ENCODE measurements at places on chromosomes 1 and 21. TPM values are rescaled to one million over a fixed set of nuclear protein-coding genes. Genes with fewer than 3 reads are reported as not detected.

GRCh38 chr1:64031236-64031635, 172.2 kb upstream of the UBE2U start:
- DNase-seq = no peak

- DNase-seq = no peak
These were observed 408.0 kb downstream of the LRRIQ3 start for GRCh38 chr1:73789965-73790364.

- no peak for DNase-seq
These were observed 140.2 kb upstream of the KCNK1 start for GRCh38 chr1:233473549-233474204.

DNA sequence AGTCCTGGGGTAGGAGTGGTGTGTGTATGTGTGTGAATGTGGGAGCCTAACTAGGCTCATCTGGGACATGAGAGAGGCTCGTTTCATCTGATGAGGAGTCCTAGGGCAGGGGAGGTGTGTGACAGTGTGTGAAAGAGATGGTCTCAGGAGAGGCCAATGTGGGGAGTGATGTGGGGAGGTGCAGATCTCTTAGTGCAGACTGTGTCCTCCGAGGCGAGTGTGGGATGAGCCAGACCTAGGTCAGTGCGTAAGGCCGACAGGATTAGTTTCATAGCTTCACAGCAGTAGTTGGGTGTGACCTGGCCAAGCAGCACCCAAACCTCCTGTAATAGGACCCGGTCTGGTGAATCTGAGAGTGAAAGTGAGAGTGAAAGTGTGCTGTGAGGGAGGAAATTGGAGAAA, 94.7 kb downstream of the LIPI start:
- no peak for DNase-seq

DNA sequence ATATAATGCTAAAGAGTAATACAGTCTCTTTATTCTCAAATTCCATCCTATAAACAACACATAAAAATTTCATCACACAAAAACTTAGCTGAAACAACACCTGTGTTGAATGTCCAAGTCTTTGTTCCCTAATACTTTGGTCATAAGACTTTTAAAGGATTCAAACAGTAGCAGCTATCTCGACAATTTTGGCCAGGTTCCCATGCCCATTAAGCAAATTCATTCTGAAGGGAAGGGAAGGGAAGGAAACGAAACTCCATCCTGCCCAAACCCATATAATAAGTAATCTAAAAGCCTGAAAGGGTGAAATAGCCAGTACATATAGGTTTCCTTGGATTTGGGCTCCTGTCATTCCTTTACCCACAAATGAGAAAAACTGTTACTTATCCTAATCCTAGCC, 7.5 kb downstream of the IVNS1ABP start:
- DNase-seq = no peak

- DNase-seq = no peak
These were observed 87.4 kb upstream of the IGSF21 start for GRCh38 chr1:18020021-18020817.

DNA sequence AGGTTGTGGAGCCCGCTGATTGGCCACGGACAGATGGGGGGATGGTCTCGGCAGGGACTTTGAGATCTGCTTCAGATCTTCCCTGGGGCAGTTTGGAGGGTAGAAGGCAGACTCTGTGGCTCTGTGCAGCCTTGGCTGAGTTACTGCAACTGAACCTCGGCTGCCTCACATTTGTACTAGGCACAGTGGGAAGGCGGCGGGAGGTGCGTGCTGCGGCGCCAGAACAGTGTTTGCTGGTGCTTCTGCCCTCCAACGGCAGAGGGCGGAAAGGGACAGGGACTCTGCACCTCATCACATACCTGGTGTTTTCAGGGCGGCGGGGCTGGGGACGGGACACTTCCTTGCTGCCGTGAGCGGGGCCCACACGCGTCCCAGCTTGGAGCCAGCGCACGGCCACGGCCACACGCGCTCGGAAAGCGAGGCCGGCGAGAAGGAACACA, 26.2 kb downstream of the SLC66A1 start:
- DNase-seq = no peak

DNA sequence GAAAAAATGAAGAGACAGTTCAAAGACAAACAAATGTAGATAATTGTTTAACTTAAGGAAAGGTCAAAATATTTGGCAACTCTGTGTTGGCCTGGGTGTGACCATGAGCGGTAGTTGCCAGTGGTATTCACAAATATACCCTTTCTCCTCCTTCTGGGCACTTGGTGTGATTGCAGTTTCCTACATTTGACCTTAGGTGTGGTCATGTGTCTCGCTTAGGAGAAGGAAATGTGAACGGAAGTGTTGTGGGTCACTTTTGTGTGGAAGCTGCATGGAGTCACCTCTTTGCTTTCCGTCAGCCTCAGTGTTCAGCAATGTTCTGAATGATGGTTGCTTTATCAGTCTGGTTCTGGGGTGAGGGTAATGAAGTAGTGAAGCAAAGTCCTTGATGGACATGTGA, 3.4 kb upstream of the PCSK9 start:
- DNase-seq = peak; percentile 34

DNA sequence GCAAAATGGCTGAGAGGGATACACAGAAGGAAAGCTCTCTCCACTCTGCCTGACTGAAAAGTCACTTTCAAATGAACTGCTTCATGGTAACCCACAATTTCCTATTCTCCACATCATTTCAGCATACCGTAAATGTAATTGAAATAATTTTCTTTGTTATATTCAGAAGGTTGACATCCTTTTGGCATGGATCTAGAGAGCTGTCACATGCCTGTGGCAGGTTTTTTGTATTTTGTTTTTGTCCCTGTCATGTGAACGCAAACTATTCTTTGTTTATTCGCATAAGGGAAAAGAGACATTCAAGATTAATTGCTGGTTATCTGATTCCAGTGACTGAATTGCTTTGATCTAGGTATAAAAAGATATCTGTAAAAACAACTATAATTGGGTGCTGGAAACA, 1808.1 kb downstream of the NCAM2 start:
- DNase-seq = no peak

- no peak for DNase-seq
These were observed 395.6 kb upstream of the PBX1 start for GRCh38 chr1:164163289-164163849.

GRCh38 chr1:211518330-211519289, 26.6 kb upstream of the RD3 start:
- no peak for DNase-seq

GRCh38 chr1:212238552-212238951, 46.7 kb upstream of the PPP2R5A start:
- no peak for DNase-seq

- no peak for DNase-seq
These were observed 392 bp upstream of the DMRTA2 start for GRCh38 chr1:50423670-50424000.

DNA sequence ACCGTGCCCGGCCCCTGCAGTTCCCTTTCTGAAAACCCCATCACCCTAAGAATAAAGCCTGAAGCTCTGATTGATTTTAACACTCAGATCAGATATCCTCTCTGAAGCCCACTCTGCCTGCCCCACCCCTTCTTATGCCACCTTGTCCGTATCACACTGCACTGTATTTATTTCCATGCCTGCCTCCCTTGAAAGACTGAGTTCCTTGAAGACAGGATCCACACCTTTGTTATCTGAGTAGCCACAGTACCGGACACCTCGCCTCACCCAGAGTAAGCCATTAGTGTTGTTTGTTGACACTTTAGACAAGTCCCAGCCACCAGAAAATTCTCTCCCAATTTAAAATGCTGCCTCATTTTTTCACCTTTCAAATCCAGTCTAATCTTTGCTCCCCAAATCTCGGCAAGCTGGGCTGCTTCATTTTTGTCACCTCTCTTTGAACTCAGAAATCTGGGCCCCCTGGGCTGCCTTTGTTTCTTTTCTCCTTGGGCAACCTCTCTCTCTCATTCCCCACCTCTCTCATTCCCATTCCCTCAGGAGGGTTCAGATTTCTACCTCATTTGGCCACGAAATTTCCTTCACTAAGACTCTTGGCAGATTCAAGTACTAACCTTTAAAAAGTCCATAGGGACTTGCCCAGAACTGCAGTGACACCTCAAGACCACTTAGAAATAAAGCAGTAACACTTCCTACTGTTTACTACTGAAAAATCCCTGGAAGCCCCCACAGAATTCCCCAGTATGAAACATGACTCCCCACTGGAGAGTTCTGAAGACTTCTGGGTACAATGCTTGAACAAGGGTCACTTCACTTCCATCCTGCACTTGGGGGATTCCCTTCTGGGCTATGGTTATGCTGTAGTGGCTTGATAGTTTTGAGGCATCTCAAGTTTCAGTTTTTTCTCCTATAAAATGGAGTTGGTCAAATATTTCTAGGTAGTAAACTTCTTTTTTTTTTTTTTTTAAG, 8.7 kb upstream of the PPP1R15B start:
- DNase-seq = no peak

DNA sequence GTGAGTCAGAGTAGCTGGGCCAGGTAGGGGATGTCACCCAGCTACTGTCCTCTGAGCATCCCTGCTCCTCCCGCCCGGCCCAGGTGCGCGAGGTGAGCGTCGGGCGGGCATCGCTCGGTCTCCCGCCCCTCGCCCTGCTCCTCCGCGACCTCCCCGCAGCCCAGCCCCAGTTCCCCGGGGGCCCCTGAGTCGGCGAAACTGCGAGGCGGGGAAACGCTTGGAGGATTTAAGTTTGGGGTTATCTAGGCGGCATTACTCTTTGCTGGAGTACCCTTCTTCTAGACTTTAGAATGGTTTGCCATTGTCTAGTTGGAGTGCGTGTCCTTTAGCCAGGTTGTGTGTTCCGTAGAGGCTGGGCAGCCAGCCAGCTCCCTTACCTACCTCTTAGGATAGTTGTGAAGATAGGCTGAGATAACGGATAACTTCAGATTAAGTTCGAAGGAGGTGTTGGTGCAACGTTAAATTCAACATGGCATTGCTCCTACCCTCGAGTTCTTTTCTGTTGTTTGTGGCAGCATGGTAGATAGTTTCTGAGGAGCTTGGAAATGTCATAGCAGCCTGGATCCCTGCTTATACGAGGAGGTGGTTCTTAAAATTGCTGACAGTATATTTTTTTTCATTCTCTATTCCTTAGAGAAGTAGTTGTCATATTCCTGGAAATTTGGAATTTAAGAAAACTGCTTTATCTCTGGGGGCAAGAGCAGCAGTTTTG, 697 bp downstream of the AGO3 start:
- DNase-seq = no peak

- no peak for DNase-seq
These were observed 101.7 kb downstream of the ADSS2 start for GRCh38 chr1:244350027-244350426.

GRCh38 chr1:155184835-155185782, 11.5 kb downstream of the TRIM46 start:
- DNase-seq = no peak

Gene B4GALT2
- 76.8 TPM for total RNA-seq

Gene UBL4B
- total RNA-seq = 0.57 TPM

Gene CD52
- 2.0 TPM for total RNA-seq

Gene FCGR3B
- not detected for total RNA-seq

Gene LRRC8B
- total RNA-seq = 17.9 TPM

Gene LIN28A
- total RNA-seq = 1.4 TPM

Gene SELENBP1
- total RNA-seq = 0.42 TPM

Gene SPATA21
- total RNA-seq = not detected

Gene TLR5
- total RNA-seq = 1.2 TPM

Gene HTR6
- 0.57 TPM for total RNA-seq
